HepG2 (cell line): ENCODE measurements at places on chromosomes 6 and 20. TPM values are rescaled to one million over a fixed set of nuclear protein-coding genes. Genes with fewer than 3 reads are reported as not detected.

The NANP gene
- polyA plus RNA-seq: 8.6 and 8.9 TPM in 2 replicates

- no peak overlapping the region for H3K4me3 ChIP-seq
- no peaks in the 10 kb centered on the region for H3K36me3 ChIP-seq
- no peak overlapping the region for H3K27ac ChIP-seq
- no peak for DNase-seq
- H3K4me1 ChIP-seq: peaks cover 34% of the 10 kb centered on the region
Observed at GRCh38 chr6:151490996-151491395, 2.8 kb upstream of the CCDC170 start.

DNA sequence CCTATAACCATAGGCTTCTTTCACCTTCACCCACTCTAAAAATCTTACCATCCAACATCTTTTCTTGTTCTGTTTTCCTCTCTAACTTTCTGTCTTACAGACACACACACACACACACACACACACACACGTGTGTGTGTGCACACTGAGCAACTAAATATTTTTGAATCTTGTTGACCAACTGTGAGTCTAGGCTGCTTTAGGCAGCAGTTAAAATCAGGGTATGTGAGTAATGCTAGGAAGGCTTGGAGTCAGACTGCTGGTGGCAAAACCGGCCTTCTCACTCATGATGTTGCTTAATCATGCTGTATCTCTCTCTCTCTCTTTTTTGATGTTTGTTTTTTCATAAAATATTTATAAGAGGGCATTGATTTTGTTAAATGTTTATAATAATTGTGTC lies 103.1 kb upstream of the TBX18 start:
- H3K4me3 ChIP-seq: no peak overlapping the region
- H3K4me1 ChIP-seq: no peaks in the 10 kb centered on the region
- no peak overlapping the region for H3K27ac ChIP-seq
- no peaks in the 10 kb centered on the region for H3K27me3 ChIP-seq

DNA sequence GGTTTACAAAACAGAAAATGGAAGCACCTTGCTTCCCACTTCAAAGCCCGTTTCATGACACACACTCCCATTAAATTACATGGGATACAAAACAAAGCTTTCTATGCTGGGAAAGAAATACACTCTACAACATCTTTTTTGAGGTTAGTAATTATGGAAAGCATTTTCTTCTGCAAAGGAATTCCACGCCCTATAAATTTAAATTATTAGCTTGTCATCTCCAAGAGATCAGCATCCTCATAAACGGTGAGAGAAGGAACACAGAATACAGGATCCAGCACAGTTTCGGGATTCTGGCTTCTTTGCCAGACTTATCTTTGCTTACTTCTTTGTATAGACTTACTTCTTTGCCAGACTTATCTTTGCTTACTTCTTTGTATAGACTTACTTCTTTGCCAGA lies 1.3 kb upstream of the SMPDL3A start:
- H3K27ac ChIP-seq: no peak overlapping the region
- no peak overlapping the region for H3K4me3 ChIP-seq

DNA sequence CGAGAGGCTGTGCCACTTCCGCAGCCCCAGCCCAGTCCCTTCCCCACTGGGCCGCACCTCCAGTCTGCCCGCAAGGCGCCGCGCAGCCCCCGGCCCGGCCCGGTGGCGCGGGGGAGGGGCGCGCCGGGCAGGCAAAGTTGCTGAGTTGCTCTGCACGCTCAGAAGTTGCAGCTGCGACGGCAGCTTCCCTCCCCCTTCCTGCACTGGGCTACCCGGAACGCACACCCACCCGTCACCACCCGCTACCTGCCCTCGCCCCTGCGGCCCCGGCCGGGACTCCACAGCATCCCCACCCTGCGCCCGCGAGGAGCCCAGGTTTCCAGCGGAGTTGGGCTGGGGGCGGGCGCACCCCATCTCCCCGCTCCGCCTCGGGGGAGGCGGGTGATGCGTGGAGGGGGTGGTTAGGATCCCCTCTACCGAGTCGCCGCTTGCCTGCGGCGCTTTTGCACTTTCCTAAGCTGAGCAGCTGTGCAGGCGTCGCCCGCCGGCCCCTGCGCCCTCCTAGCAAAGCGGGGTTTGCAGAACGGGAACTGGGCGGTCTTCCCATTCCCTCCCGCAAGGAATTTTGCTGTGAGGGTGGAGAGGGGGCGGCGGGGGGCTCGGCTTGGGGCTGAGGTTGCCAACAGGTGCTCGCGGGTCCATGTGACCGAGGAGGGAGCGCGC lies 55.9 kb upstream of the RREB1 start:
- peaks cover 12% of the 10 kb centered on the region for H3K4me1 ChIP-seq
- H3K27ac ChIP-seq: no peak overlapping the region
- no peak for DNase-seq
- H3K27me3 ChIP-seq: no peaks in the 10 kb centered on the region; the same call in 2 of the 3 replicates
- no peaks in the 10 kb centered on the region for H3K36me3 ChIP-seq

DNA sequence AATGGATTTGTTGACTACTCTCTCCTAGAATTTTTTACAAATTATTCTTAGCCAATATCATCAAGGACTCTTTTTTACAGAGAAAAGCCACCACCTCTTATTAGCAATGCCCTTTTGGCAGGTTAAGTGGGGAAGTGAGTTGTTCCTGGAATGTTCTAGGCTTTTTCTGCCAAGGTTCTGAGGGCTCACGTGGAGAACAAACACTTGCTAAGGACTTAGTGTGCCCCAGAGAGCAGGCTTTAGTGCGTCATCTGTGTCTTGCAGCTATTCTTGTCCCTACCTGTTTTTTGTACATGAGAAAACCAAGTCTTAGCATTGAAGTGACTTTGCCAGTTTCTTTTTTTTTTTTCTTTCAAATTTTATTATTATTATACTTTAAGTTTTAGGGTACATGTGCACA lies 33.5 kb downstream of the CFAP61 start:
- no peak overlapping the region for H3K27ac ChIP-seq
- H3K36me3 ChIP-seq: no peaks in the 10 kb centered on the region
- 0 out of 2 replicates have a peak, but pooled peaks cover 7% of the 10 kb centered on the region for H3K4me1 ChIP-seq
- DNase-seq: no peak
- H3K4me3 ChIP-seq: no peak overlapping the region

DNA sequence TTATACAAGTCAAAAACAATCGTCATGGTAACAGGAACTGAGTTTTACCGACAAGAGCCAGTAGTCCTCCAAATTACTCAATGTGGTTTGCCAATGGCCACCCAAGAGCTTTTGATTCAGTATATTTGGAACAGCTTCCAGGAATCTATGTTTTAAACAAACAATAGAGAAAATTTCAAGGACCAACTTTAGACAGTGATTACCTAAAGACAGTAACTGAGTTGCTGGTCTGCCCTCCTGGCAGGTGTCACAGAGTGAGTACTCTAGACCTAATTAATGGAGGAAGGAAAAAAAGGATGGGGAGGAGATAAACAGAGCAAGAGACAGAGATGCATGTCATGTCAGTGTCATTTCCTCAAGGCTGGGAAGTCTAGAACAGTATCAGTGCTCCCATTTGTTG lies 361.3 kb upstream of the BTBD3 start:
- no peaks in the 10 kb centered on the region for H3K36me3 ChIP-seq
- DNase-seq: no peak
- no peaks in the 10 kb centered on the region for H3K4me1 ChIP-seq
- H3K27me3 ChIP-seq: no peaks in the 10 kb centered on the region
- H3K4me3 ChIP-seq: no peak overlapping the region
